ENCODE measurements at places on chromosomes 3 and 15. TPM values are rescaled to one million over a fixed set of nuclear protein-coding genes. Genes with fewer than 3 reads are reported as not detected.

TMC3 gene
- total RNA-seq: not detected

C3orf70 gene
- total RNA-seq: under 0.01 TPM

C3orf18 gene
- total RNA-seq: 0.68 TPM

ZNF80 gene
- not detected for total RNA-seq

TMEM40 gene
- total RNA-seq: 35.4 TPM

TM2D3 gene
- 39.6 TPM for total RNA-seq

DLEC1 gene
- total RNA-seq: under 0.01 TPM

CHRNA3 gene
- total RNA-seq: not detected

PAQR9 gene
- total RNA-seq: not detected

KY gene
- not detected for total RNA-seq

FAM131A gene
- 17.6 TPM for total RNA-seq

AP3S2 gene
- 72.1 TPM for total RNA-seq

Data from nasal cavity respiratory epithelium epithelial cell of viscerocranial mucosa (primary cell).